ENCODE measurements at places on chromosomes 12 and 14. TPM values are rescaled to one million over a fixed set of nuclear protein-coding genes. Genes with fewer than 3 reads are reported as not detected.
A peak's percentile ranks its signal among the peaks of the same experiment; 100 is the strongest.

GRCh38 chr14:99981806-99982205 is 83.4 kb upstream of the EVL start:
- no peak for DNase-seq

DNA sequence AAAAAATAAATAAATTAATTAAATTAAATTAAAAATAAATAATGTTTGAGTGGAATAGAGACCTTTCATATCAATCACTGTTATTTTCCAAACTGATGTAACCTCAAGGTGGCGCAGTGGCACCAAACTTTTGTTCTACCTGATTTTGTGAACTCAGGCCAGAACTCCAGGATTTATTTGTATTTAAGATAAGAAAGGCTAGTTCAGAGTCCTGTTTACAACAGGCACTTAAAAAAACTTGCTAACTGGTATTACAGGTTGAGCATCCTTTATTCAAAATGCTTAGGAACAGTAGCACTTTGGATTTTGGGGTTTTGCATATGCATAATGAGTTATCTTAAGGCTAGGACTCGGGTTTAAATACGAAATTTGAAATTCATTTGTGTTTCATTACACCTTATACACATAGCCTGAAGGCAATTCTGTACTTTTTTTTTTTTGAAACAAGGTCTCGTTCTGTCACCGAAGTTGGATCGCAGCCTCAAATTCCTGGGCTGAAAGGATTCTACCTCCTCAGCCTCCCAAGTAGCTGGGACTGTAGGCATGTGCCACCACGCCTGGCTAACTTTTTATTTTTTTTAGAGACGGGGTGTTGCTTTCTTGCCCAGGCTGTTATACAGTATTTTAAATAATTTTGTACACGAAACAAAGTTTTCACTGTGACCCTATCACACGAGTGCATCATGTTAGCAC is 32.4 kb downstream of the YY1 start:
- peak; percentile 15 for DNase-seq

The OR11H6 gene
- not detected for total RNA-seq

DNA sequence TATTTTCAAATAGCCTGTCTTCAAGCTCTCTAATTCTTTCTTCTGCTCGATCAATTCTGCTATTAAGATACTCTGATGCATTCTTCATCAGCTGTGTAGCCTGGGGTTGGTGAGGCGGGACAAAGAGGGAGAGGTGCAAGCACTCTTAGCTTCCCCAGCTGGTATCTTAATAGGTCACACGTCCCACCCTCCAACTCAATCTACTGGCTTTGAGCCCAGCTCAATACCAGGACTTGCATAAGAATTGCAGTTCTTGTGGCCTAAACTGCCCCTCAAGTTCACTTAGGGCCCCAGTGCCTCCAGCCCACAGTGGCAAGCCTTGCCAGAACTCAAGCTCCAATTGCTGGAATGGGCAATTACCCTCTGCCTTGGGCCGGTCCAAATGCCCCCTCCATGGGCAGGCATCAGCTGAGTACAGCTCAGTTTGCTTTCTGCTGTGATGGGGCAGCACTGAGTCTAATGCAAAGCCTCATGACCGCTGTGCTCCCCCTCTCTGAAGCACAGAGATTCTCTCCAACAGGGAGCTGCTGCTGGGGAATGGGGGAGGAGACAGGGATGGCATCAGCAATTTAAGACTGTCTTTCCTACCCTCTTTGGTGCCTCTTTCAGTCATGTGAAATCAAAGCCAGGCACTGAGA is 5.6 kb upstream of the SPATA7 start:
- DNase-seq: no peak

GRCh38 chr12:8081251-8081920 is 688 bp upstream of the NECAP1 start:
- no peak for DNase-seq

GRCh38 chr12:111084158-111084557 is 163.8 kb upstream of the MYL2 start:
- no peak for DNase-seq

The KRT2 gene
- total RNA-seq: not detected

GRCh38 chr12:124626971-124627411 is 59.6 kb upstream of the NCOR2 start:
- no peak for DNase-seq

GRCh38 chr14:21097636-21098075 is 799 bp downstream of the ZNF219 start:
- DNase-seq: no peak

The TAS2R8 gene
- 0.20 TPM for total RNA-seq

DNA sequence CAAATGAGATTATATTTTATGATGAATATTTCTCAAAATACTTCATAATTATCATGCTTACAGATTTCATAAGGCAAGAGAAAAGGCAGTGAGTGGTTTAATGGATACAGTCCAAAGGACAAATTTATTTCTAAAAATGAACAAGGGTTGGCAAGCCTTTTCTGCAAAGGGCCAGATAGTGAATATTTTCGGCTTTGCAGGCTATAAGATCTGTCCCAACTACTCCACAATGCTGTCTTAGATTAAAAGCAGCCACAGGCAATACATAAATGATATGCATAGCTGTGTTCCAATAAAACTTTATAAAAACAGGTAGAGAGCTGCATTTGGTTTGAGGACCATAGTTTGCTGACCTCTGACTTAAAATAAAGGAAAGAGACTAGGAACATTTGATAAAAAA is 42.9 kb upstream of the STK38L start:
- DNase-seq: no peak

The CD163 gene
- total RNA-seq: not detected
